ENCODE measurements at places on chromosomes 13 and 19. TPM values are rescaled to one million over a fixed set of nuclear protein-coding genes. Genes with fewer than 3 reads are reported as not detected.

Gene CPT1C
- total RNA-seq = 15.8 TPM

Gene SHISA2
- total RNA-seq = 1.7 TPM

Gene PTPRS
- total RNA-seq = 163 TPM

Gene KLK2
- total RNA-seq = not detected

Gene CFAP97D2
- not detected for total RNA-seq

Gene ZNF573
- 12.3 TPM for total RNA-seq

Gene FLT3LG
- 3.5 TPM for total RNA-seq

Gene RFPL4A
- not detected for total RNA-seq

Gene PTPRH
- 3.9 TPM for total RNA-seq

Gene B3GNT8
- total RNA-seq = 1.8 TPM

Gene CLEC17A
- not detected for total RNA-seq

Gene ZNF416
- total RNA-seq = 5.4 TPM

Gene NKPD1
- total RNA-seq = under 0.01 TPM

Gene MAP4K1
- total RNA-seq = not detected

Gene DACT3
- total RNA-seq = 7.1 TPM

Gene RNF113B
- not detected for total RNA-seq

Gene KLK12
- total RNA-seq = not detected

Gene PABPC3
- total RNA-seq = 0.56 TPM

Gene ZFP28
- 4.2 TPM for total RNA-seq

Gene CCDC70
- total RNA-seq = not detected

Gene KRTDAP
- total RNA-seq = not detected

Gene ARHGEF18
- 27.9 TPM for total RNA-seq

Gene KLK14
- not detected for total RNA-seq

Gene TNNI3
- not detected for total RNA-seq

Gene CBY2
- total RNA-seq = not detected

Gene PLIN5
- not detected for total RNA-seq

Gene KASH5
- not detected for total RNA-seq

Gene NLRP7
- total RNA-seq = not detected

Gene DIRAS1
- 0.26 TPM for total RNA-seq

Gene KEAP1
- 99.2 TPM for total RNA-seq

Gene NUDT19
- 12.3 TPM for total RNA-seq

Gene SIGLEC12
- not detected for total RNA-seq

Gene ZSCAN22
- 2.6 TPM for total RNA-seq

Gene ZNF763
- total RNA-seq = 0.13 TPM

Gene LILRA1
- total RNA-seq = not detected

Gene SMIM44
- total RNA-seq = not detected

Gene CNN1
- total RNA-seq = 38.0 TPM

All from epithelial cell of alveolus of lung (primary cell).